ENCODE measurements at places on chromosomes 13 and 19. TPM values are rescaled to one million over a fixed set of nuclear protein-coding genes. Genes with fewer than 3 reads are reported as not detected.

- no peaks in the 10 kb centered on the region for H3K36me3 ChIP-seq
- peak; percentile 40 for DNase-seq
- H3K27ac ChIP-seq = no peak overlapping the region
- no peaks in the 10 kb centered on the region for H3K27me3 ChIP-seq
- peaks cover 18% of the 10 kb centered on the region for H3K4me1 ChIP-seq
- no peak overlapping the region for H3K4me3 ChIP-seq
These were observed 3.8 kb downstream of the BCAT2 start for GRCh38 chr19:48806818-48807589.

- H3K4me3 ChIP-seq = peak within 1 kb of the TSS; percentile 94
- H3K27ac ChIP-seq = peak within 1 kb of the TSS; percentile 81
- peaks cover 51% of the 10 kb centered on the region for H3K4me1 ChIP-seq
- H3K36me3 ChIP-seq = peaks cover 9% of the 10 kb centered on the region
These were observed at the start of gene ABCC4 for GRCh38 chr13:95301183-95301967. Gene ABCC4, minus strand, starts transcription at chr13:95301451. Its CDS starts 137 bp downstream, at chr13:95301314.

- H3K4me3 ChIP-seq = no peak overlapping the region
- no peaks in the 10 kb centered on the region for H3K27me3 ChIP-seq
- H3K4me1 ChIP-seq = no peaks in the 10 kb centered on the region
- no peaks in the 10 kb centered on the region for H3K36me3 ChIP-seq
These were observed 437.6 kb downstream of the HS6ST3 start for GRCh38 chr13:96527497-96527896.

- peaks cover 53% of the 10 kb centered on the region for H3K36me3 ChIP-seq
- no peaks in the 10 kb centered on the region for H3K27me3 ChIP-seq
- H3K4me3 ChIP-seq = no peak overlapping the region
- DNase-seq = no peak
- no peak overlapping the region for H3K27ac ChIP-seq
- H3K4me1 ChIP-seq = no peaks in the 10 kb centered on the region
These were observed 41.2 kb downstream of the CARS2 start for GRCh38 chr13:110664673-110665072.

NPAS1 gene
- total RNA-seq = 13.0 TPM

ZNF491 gene
- 2.1 TPM for total RNA-seq

GRCh38 chr19:47406711-47407416 lies 12.5 kb downstream of the MEIS3 start:
- H3K36me3 ChIP-seq = peaks cover 24% of the 10 kb centered on the region
- H3K4me1 ChIP-seq = no peaks in the 10 kb centered on the region
- no peak overlapping the region for H3K4me3 ChIP-seq
- H3K27me3 ChIP-seq = peaks cover 9% of the 10 kb centered on the region

DNA sequence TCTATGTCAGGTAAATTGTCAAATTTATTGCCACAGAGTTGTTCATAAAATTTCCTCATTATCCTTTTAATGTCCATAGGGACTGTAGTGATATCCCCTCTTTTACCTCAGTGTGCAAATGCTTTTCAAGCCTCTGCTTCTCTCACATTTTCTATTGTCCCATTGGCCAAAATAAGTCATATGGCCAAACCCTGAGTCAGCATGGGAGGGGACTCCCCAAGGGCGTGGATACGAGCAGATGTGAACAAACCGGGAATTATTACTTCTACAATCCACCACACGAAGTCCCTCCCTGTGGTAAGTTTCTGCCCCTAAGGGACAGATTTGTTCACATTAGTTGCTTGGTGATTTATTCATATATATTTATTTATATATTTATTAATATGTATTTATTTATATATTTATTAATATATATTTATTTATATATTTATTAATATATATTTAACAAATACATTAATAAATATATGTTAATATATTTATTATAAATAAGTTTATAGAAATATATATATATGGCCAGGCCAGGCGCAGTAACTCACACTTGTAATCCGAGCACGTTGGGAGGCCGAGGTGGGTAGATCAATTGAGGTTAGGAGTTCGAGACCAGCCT lies 20.1 kb upstream of the CAMSAP3 start:
- H3K36me3 ChIP-seq = no peaks in the 10 kb centered on the region
- no peaks in the 10 kb centered on the region for H3K4me1 ChIP-seq
- H3K27ac ChIP-seq = no peak overlapping the region
- DNase-seq = no peak
- peaks cover 9% of the 10 kb centered on the region for H3K27me3 ChIP-seq

DNA sequence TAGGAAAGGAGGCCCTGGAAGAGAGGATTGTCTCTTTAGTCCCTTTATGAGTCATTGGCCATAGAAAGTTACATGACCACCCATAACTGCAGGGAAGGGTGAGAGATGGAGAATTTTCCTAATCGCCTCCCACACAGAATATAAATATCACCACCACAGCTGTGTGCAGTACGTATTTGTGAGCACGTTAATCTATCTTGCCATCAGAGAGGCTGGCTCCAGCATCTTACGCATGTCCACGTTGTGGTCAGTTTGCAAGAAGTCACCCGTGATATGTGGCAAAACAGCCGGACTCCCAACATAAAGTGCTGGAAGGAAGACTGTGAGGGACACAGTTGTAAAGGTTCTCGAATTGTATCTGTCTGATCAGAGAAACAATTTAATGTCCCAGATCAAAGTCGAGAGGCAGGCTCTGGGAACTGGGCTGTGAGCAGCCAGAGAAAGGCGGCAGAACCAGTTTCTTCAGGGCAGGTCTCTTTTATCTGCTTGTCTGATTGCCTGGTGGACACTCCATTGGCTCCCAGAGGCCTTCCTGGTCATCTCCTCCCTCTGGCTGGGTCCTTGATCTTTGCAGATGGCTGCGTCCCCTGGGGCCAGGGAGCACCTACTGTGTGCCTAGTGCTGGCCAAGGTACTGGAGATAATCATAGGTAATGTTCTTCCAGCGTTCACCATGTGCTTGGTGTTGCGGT lies 74.9 kb downstream of the SIPA1L3 start:
- H3K4me3 ChIP-seq = no peak overlapping the region
- peaks cover 4% of the 10 kb centered on the region for H3K36me3 ChIP-seq
- H3K4me1 ChIP-seq = peaks cover 50% of the 10 kb centered on the region
- H3K27me3 ChIP-seq = no peaks in the 10 kb centered on the region

- H3K27ac ChIP-seq = no peak overlapping the region
- peaks cover 11% of the 10 kb centered on the region for H3K36me3 ChIP-seq
- H3K27me3 ChIP-seq = no peaks in the 10 kb centered on the region
- peaks cover 80% of the 10 kb centered on the region for H3K4me1 ChIP-seq
- H3K4me3 ChIP-seq = peak overlapping the region; percentile 2
These were observed 73.0 kb downstream of the NALCN start for GRCh38 chr13:101343128-101343787.

EFNA2 gene
- total RNA-seq = not detected

CLIP3 gene
- total RNA-seq = 79.1 TPM

GRCh38 chr13:76552041-76552772 lies 334.0 kb downstream of the KCTD12 start:
- H3K27ac ChIP-seq = no peak overlapping the region
- H3K4me1 ChIP-seq = no peaks in the 10 kb centered on the region
- DNase-seq = no peak

RAB3A gene
- 8.9 TPM for total RNA-seq

DNA sequence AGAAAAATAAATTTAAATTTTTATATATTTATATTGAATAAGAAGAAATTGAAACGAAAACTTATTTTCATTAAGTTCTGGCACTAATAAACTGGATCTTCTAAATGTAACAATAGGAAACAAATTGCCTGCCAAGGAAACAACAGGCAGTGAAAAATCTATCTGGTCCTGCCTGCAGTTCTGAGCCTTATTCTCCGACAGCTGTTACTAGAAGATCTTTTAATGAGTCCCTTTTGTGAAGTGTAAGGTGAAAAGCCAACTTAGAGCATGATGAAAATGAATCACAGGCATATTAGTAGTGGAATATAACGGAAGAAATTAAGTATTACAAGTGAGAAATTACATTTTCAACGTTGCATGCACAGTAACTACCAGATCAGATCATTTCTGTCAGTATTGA lies 1002.7 kb upstream of the PCDH20 start:
- H3K4me3 ChIP-seq = no peak overlapping the region
- no peak for DNase-seq
- no peak overlapping the region for H3K27ac ChIP-seq
- H3K36me3 ChIP-seq = no peaks in the 10 kb centered on the region
- H3K4me1 ChIP-seq = no peaks in the 10 kb centered on the region

GRCh38 chr19:17402982-17403855 lies 2.2 kb downstream of the BST2 start:
- no peak overlapping the region for H3K4me3 ChIP-seq
- H3K4me1 ChIP-seq = peaks cover 6% of the 10 kb centered on the region
- DNase-seq = no peak
- peaks cover 7% of the 10 kb centered on the region for H3K27me3 ChIP-seq
- H3K27ac ChIP-seq = no peak overlapping the region

FCHO1 gene
- 0.16 TPM for total RNA-seq

GRCh38 chr13:48615049-48615448 lies 38.7 kb upstream of the CYSLTR2 start:
- H3K27ac ChIP-seq = no peak overlapping the region
- no peak for DNase-seq
- no peaks in the 10 kb centered on the region for H3K36me3 ChIP-seq
- peaks cover 19% of the 10 kb centered on the region for H3K27me3 ChIP-seq
- no peaks in the 10 kb centered on the region for H3K4me1 ChIP-seq

DNA sequence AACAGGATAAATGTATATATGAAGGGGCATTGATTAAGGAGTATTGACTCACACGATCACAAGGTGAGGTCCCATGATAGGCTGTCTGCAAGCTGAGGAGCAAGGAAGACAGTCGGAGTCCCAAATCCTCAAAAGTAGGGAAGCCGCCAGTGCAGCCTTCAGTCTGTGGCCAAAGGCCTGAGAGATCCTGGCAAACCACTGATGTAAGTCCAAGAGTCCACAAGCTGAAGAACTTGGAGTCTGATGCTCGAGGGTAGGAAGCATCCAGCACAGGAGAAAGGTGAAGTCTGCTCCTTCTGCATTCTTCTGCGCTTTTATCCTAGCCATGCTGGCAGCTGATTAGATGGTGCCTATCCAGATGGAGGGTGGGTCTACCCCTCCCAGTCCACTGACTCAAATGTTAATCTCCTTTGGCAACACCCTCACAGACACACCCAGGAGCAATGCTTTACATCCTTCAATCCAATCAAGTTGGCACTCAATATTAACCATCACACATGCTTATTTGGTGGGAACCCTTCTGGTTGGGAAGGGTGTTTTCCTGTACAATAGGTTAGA lies 55.1 kb downstream of the SLAIN1 start:
- no peaks in the 10 kb centered on the region for H3K27me3 ChIP-seq
- no peak overlapping the region for H3K4me3 ChIP-seq
- H3K4me1 ChIP-seq = no peaks in the 10 kb centered on the region
- H3K36me3 ChIP-seq = no peaks in the 10 kb centered on the region
- no peak for DNase-seq

ARHGAP33 gene
- 8.5 TPM for total RNA-seq

B3GNT3 gene
- total RNA-seq = not detected

DNA sequence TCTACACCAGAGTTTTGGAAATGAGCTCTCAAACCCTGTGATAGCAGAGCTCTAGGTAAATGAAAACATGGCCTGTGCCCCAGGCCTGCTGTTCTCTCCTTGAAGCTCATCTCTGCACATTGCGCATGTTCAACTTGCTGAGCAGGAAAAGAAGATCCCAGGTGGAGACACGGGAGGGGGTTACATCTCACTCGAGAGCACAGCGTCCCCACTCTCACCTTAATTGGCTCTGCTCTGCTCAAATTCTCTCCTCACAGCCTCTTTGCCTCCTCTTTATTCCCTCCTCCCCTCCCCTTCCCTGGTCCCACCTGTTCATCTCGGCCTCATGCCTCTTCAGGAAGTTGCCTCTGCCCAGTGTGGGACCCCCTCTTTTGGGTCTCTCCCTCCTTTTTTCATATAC lies 44.7 kb downstream of the RGCC start:
- H3K36me3 ChIP-seq = peaks cover 4% of the 10 kb centered on the region
- no peak for DNase-seq
- H3K4me1 ChIP-seq = peaks cover 25% of the 10 kb centered on the region
- H3K27ac ChIP-seq = no peak overlapping the region
- no peak overlapping the region for H3K4me3 ChIP-seq

ERICH4 gene
- not detected for total RNA-seq

ADPRHL1 gene
- total RNA-seq = 1.9 TPM

ZNF473 gene
- total RNA-seq = 6.9 TPM

SHD gene
- total RNA-seq = not detected

DNA sequence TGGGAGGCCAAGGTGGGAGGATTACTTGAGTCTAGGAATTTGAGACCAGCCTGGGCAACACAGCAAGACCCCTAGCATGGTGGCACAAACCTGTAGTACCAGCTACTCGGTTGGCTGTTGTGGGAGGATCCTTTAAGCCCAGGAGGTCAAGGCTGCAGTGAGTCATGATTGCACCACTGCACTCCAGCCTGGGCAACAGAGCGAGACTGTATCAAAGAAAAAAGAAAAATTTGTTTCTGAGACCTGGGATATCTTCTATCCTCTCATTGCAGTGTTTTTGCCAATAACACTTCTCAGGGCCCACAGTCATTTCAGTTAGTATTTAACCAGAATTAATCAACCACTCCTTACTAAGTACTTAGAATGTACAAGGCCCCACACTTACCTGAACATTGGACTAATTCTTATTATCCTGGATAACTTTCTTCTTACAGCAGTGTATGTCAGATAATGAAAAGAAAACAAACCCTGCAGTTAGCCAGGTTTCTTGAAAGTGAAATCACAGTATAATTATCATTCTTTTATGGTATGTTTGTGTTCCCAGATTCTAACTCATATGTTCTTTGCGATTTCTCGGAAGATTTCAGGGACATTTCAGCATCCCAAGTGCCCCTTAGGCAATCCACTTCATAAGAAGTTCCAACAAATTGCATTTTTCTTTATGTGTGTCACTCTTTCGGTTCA lies 75.6 kb upstream of the KLF5 start:
- peak overlapping the region; percentile 67 for H3K4me3 ChIP-seq
- peak overlapping the region; percentile 86 for H3K27ac ChIP-seq
- H3K27me3 ChIP-seq = peaks cover 2% of the 10 kb centered on the region
- peak; percentile 79 for DNase-seq
- peaks cover 5% of the 10 kb centered on the region for H3K36me3 ChIP-seq

EEF2 gene
- total RNA-seq = 2,693 TPM

NKPD1 gene
- total RNA-seq = 0.17 TPM

- 0 out of 2 replicates have a peak, but pooled peaks cover 4% of the 10 kb centered on the region for H3K36me3 ChIP-seq
These were observed 503.0 kb downstream of the LIG4 start for GRCh38 chr13:107712145-107712860.

DNA sequence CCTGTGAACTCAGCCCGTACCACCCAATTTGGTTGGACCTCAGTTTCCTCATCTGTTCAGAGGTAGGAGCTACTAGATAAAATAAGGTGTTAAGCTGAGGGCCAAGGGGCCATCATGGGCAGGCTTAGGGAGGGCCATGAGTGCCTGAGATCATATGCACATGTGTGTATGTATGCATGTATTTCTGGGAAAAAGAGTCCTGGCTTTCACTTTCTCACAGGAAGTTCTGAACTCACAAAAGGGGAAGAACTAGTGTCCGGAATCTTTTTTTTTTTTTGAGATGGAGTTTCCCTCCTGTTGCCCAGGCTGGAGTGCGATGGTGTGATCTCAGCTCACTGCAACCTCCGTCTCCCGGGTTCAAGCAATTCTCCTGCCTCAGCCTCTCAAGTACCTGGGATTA lies 18.9 kb downstream of the TGFB1 start:
- H3K36me3 ChIP-seq = peaks cover 33% of the 10 kb centered on the region
- DNase-seq = no peak
- H3K4me1 ChIP-seq = peaks cover 3% of the 10 kb centered on the region
- H3K27ac ChIP-seq = no peak overlapping the region
- no peak overlapping the region for H3K4me3 ChIP-seq

SMIM24 gene
- not detected for total RNA-seq

TOMM40 gene
- total RNA-seq = 82.5 TPM

Data from HFFc6 (cell line).